ENCODE measurements at places on chromosomes 2 and 18.

DNA sequence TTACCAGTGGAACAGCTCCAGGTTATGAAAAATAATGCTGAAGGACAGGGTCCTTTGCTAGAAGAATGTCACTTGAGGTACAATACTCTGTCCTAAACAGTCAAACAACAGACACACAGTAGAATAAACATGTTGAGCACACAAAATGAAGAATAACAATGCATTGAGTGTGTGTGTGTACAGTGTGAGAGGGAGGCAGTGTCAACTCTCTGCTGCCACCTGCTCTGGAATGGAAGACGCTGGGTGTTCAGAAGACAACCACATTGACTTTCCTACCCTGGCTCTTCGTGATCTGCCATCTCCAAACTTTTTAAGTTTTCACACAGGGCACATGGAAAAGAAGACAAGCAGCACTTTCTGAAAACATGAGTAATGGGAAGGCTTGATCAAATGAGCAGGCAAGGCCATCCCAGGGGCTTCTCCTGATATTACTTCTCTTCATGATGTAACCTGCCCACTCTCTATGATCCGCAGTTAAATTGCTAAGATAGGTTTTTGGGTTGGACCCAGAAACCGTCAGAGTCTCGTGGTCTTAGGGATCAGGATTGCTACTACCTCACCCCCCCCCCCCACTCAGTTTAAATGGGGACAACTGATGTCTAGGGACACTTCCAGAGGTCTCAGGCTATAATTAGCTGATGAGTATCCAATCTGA, 533.2 kb upstream of the TNP1 start:
- no peak for DNase-seq

DNA sequence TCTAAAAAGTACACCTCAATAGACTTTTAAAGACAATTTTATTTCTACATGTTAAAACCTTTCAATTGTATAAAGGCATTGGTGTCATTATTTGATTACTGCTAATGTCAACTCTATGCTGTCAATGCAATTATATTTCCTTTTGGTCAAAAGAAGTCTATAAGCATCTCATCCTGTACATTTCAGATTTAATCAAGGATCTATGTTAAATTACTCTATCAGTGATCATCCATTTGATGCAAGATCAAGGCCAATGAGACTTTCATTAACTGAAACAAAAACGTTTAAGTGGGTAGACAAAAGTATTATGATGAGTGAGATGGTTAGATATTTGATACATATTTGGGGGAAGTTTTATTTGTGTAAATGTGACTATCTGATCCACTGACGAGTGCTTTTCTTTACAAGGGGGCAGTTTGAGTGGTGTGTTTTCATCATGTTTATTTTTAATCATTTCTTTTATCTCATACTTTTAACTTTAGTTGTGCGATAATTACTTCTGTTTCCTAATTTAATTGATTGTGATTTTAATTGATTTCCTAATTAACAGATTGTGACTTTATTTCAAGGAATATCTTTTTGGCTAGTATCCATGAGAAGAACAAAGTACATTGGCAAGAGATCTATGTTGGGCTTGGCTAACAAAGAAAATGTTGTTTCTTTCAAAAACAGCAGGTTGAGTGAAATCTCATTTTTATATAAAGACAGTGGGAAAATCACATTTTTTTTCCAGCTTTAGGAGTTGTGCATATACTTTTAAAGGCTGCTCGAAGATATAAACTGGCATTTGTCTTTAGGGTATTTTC, 1.1 kb downstream of the ARHGAP28 start:
- no peak for DNase-seq

DNA sequence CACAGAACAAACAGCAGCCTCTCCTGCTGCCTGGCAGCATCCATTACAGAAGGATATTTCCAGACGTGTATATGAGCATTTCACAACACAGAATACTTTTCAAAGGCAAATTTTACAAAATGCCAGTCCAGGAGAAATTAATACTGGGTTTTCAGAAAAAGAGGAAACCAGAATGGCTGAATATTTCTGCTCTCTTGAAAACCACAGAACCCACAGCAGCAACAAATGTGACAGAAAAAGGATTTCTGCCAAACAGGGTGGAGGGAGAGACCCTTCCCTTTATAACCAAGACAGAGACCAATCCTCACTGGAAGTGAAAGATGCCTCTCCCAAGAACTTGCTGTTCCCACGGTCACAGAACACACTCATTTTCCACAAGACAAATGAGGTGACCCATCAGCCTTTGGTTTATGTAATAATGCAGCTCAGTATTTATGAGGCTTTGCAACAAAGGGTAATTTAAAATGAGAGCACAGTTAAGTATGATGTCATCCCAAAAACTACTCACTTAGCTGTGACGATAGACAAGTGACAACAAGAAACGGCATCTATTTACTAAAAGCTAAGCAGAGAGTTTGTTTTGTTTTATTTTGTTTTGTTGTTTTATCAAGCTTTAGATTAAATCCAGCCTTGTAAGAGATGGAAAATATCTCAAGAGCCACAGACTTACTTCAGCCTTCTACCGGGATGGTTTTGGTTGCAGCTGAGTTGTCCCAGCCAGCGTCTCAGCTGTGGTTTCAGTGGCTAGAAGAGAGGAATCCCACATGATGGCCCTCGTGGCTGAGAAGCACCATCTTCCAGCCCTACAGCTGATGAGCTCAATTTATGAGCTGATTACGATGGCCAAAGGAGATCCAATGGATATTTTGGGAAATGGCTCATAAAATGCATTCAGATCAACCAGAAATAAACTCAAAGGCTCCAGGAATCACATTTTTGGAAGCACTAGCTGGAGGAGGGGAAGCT, 249.3 kb upstream of the AGAP1 start:
- no peak for DNase-seq

DNA sequence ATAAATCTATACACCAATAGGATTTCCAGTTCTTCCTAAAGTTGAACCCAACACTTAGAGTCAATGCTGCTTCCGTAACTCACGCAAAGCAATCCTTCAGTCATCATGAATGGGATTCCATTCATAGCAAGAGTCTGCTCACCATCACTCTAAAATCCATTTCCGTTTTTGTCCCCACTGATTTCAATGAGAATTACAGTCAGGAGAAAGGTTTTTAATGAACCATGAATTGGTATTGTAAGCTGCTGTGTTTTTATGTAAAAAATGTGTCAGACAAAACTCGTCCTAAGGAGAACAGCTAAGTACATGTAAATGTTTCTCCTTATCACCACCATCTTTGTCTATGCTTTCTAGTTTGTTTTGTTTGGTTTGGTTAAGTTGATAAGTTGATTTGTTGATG, 391.5 kb downstream of the IRS1 start:
- no peak for DNase-seq

- DNase-seq, result no peak
These were observed 25.3 kb upstream of the STEAP3 start for GRCh38 chr2:119198240-119198840.

GRCh38 chr18:8469544-8470130, 139.6 kb upstream of the RAB12 start:
- DNase-seq, result no peak

DNA sequence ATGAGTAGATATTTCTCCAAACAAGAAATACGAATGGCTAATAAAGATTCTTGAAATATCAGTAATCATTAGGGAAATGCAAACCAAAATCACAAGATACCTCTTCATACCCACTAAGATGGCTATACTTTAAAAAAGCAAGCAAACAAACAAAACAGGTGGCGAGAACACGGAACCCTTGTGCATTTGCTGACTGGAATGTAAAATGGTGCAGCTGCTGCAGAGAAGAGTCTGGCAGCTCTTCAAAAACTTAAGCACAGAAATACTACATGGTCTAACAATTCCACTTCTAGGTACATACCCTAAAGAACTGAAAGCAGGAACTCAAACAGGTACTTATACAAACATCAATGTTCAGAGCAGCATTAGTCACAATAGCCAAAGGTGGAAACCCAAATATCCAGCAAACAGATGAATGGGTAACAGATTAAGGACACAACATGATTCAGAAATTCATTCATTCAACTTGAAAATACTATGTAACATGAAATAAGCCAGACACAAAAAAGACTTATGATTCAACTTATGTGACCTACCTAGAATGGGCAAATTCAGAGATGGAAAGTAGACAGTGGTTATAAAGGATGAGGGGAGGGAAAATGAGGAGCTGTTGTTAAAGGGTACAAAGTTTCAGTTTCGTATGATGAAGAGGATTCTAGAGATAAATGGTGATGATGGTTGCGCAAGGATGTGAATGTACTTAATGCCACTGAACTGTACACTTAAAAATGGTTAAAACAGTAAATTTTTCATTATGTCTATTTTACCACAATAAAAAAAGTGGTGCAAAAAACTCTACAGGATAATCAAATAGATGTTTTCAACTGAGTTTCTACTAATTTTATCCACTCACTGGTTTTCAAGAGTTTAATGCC, 26.9 kb upstream of the GPR75 start:
- DNase-seq, result no peak

DNA sequence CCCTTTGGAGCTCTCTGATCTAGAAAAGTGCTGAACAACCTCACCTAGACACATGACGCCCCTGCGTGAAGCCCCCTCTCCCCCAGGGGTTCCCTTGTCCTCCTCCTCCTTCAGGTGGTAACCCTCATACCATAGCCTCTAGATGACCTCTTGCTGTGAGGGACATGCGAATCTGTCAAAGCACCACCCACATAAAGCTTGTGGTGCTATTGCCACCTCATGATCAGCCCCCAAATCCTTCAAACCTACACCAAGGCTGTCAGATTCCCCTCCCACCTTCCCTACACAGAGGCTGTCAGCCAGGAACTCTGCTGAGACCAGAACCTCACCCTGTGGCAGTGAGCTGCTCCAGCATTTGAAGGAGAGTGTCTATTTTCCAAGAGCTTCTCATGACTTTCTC, 43.1 kb upstream of the TEX51 start:
- no peak for DNase-seq

GRCh38 chr18:42901161-42901560, 214.3 kb downstream of the RIT2 start:
- DNase-seq, result no peak

GRCh38 chr18:79932907-79933306, 18.5 kb downstream of the SLC66A2 start:
- no peak for DNase-seq

DNA sequence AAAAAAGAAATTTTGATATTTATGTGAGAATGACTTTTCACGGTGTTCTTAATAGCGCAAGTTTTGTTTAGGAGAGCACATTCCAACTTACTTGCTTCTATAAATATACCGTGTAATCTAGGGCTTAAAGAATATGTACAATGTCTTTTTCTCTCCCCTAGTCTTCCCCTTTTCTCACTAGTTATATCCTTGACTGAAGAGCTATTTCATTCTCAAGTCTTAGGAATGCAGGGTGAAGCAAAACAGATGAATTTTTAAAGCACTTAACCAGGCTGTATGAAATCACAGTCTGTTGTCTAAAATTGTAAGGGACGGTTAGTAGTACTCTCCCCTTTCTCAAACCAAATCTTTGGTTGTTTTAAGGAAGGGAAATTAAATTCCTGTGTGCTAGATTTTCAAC, 29.6 kb upstream of the SLC30A6 start:
- no peak for DNase-seq

- DNase-seq, result no peak
These were observed 116.9 kb upstream of the GYPC start for GRCh38 chr2:126539101-126539500.

DNA sequence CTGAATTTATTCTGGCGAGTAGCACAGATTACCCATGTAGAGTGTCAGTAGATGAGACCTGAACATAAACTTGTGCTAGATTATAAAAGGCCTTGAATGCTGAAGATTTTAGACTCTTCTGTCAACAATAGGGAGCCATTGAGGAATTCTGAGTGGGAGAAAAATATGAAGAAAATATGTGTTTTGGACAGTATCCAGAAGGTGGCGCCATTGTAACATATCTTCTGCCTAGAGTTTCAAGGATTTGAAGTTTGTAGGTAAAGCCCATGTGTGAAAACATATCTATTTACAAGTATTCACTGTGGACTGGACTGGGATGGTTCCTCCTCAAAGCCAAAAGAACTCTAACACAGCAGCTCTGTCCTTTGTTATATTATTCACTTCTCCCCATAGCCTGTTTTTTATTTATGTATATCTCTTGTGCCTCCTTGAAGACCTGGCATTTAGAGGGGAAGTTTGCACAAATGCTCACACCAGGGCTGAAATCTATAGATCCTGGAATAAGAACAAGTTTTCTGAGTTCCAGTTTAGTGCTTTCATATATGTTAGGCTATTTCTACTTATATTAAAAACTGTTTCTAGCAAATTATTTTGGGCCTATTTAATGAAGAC, 124.9 kb downstream of the RDH14 start:
- peak; percentile 7 for DNase-seq

GRCh38 chr2:72367530-72368225, 220.0 kb upstream of the CYP26B1 start:
- DNase-seq, result no peak

GRCh38 chr18:74275736-74276135, 16.0 kb downstream of the CYB5A start:
- DNase-seq, result no peak

GRCh38 chr18:39521164-39521563, 1955.6 kb upstream of the CELF4 start:
- DNase-seq, result no peak

GRCh38 chr18:77308216-77308615, 58.6 kb downstream of the GALR1 start:
- DNase-seq, result no peak

GRCh38 chr2:174971868-174972781, 33.1 kb downstream of the CHN1 start:
- DNase-seq, result no peak

DNA sequence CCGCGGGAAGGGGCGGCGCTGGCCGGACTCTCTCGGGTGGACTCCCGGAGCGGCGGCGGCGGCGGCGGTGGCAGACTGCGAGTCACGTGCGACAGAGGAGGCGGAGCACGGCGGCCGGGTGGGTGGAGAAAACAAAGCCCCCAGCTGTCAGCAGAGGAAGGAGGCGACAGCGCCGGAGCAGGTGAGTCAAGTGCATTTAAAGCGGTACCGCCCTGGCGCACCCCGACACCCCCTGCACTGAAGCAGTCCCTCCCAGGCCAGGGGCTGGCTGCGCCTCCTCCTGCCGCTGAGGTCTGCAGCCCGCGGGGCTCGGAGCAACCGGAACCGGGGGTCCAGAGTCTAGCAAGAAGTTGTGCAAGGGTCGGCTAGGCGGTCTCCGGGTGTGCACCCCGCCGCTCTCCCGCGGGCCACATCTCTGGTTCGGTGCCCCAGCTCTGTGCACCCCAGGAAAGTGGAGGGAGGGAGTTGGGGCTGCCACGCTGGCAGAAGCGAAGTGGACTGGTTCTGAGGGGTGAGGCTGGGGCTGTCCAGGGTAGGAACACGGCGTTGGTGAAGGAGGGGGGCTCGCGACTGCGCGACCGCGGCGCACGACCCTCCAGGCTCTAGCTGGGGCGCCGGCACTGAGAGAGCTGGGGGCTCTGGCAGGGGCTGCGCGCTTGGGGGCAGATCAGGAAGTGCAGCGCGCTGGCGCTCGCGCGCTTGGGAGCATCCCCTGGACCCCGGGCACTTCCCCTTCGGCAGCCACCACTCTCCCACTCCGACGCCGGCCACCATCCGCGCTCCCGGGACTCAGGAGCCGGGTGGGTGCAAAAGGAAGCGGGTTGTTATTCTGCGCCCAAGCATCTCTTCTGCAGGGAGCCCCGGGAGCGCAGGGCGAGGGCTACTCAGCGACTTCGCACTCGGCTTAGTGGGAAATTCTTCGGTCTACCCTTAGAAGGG, 64.0 kb upstream of the MAPRE2 start:
- peak; percentile 75 for DNase-seq

Measured in CD4-positive, alpha-beta T cell treated with Interleukin-21 for 1 hour (primary cell).